ENCODE measurements at places on chromosomes 16 and 17.

DNA sequence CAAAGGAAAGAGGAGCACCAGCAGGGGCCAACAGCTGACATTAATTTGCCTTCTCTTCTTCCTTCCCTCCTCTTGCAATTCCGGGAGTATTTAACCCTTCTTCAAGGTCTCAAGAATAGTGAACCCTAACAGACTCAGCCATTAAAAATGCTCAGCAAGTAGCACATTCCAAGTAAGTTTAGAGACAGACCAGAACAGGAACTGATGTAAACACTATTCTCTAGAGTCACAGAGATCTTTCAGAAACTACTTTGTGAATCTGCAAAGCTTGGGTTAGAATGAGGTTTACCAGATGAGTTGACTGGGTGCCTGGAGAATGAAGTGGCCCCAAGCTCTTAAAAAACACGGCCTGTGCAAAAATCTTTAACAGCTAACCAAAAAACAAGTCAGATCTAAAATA, 50.9 kb downstream of the TEX2 start:
- no peak for DNase-seq

DNA sequence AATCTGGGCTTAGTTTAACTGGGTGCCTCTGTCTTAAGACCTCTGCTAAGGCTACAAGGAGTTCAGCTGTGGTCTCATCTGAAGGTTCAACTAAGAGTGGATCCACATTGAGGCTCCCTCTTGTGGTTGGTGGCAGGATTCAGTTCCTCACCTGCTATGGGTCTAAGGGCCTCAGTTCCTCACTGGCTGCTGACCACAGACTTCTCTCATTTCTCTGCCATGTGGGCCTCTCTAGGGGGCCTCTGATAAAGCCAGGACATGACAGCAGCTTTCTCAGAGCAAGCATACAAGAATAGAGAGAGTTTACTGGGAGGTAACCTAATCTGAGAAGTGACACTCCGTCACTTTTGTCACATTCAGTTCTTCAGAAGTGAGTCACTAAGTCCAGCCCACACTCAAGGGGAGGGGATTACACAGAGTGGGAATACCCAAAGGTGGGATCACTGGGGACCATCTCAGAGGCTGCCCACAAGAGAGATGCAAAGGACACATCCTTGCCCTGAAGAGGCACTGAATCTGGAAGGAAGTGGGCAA, 19.2 kb upstream of the ABAT start:
- no peak for DNase-seq

DNA sequence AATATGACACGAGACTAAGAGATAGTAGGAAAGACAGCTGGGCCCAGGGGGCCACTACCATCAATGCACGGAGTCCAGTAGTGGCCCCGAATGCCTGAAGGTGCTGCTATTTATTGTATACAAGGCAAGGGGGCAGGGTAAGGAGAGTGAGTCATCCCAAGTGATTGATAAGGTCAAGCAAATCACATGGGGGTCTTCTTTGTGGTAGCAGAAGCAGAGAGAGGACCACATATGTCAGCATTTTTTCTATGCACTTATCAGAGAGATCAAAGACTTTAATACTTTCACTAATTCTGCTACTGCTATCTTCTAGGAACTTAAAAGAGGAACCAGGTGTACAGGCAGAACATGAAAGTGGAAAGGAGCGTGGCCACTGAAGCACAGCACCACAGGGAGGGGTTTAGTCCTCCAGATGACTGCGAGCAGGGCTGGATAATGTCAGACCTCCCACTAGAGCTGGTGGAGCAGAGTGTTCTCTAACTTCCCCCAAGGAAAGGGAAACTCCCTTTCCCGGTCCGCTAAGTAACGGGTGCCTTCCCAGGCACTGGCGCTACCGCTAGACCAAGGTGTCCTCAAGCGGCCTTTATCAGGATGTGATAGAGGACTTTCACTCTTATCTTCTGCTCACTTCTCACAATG, 26.4 kb upstream of the ARL4D start:
- DNase-seq, result no peak

- no peak for DNase-seq
Observed at GRCh38 chr17:78430892-78431691, 52.6 kb downstream of the PGS1 start.

DNA sequence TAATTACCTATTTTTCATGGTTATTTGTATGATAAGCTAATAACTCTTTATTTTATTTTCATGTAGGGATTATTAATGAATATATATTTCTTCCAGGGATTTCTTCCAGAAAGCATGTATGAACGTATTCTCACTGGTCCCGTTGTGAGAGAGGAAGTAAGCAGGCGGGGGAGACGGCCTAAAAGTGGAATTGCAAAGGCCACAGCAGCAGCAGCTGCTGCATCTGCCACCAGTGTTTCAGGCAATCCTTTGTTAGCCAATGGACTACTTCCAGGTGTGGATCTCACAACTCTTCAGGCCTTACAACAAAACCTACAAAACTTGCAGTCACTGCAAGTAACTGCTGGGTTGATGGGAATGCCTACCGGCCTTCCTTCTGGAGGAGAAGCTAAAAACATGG, 110.3 kb upstream of the RBL2 start:
- DNase-seq, result no peak

DNA sequence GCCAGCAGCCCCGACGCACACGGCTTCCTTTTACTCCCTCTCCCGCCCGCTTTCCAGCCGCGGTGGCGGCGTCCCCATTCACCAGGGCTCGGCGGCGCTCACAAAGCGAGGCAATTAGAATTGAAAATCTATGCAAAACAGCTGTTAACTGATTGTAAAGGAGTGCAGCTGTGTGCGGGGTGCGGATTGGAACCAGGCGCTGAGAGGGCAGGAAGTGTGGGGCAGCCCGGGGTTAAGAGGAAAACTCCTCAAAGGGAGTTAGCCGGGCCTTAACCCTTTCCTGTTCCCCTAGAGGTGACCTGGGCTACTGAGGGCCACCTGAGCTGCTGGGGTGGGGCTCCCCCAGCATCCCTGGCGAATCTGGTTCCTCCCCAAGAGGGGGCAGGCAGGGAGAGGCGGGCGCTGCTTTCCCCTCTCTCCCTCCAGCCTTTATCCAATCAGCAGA, 5.8 kb upstream of the GSE1 start:
- DNase-seq, result no peak

GRCh38 chr16:22240023-22240710, 34.1 kb downstream of the EEF2K start:
- DNase-seq, result no peak

DNA sequence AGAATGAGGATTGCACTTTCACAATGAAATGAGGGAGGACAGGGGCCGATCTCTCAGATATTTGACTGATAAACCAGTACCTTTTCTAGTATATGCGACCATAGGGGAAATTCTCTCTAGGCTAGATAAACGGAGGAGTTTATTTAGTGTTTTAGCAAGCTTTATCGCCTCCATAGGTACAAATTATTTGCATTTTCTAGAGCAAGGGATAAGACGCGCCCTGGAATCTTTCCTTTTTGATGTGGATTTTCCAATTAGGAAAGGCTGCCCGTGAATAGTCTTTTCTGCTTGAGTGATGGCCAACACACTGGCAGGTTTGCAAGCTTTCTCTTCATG, 351 bp upstream of the GDPD1 start:
- DNase-seq, result no peak

- no peak for DNase-seq
Observed at GRCh38 chr17:61149862-61150362, 249.7 kb upstream of the TBX2 start.

GRCh38 chr16:80231888-80232287, 308.9 kb upstream of the DYNLRB2 start:
- no peak for DNase-seq

DNA sequence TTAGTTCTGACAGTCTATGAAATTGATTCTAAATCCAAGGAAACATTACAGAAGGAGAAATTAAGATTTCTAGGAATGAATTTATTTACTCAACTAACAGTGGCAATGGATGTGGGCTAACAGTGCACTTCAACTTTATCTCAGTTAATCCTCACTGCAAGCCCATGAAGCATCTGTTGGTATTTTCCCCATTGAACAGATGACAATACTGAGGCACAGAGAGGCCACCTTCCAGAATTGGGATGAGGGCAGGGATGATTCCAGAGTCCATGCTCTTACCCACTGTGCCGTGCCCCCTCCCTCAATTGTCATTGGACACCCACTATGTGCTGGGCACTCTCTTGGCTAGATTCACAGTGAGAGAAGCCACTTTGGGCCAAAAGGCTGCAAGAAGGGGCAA, 89.0 kb downstream of the XYLT1 start:
- no peak for DNase-seq

DNA sequence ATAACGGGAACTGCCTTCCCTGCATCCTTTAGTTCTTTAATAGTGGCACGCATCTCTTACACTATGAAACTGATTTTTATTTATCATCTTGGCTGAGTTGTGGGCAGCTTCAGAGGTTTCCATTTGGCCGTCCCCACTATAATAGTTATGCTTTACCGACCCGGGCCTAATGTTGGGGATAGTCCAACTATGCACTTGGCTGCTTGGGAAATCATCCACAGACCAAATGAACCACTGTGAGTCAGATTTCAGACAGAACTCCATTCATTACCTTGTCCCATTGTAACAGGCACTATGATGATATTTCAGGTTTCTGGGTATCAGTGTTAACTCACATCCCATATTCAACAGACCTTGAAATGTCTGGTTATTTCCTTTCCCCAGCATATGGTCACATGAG, 6.1 kb upstream of the SLFN5 start:
- DNase-seq, result no peak

DNA sequence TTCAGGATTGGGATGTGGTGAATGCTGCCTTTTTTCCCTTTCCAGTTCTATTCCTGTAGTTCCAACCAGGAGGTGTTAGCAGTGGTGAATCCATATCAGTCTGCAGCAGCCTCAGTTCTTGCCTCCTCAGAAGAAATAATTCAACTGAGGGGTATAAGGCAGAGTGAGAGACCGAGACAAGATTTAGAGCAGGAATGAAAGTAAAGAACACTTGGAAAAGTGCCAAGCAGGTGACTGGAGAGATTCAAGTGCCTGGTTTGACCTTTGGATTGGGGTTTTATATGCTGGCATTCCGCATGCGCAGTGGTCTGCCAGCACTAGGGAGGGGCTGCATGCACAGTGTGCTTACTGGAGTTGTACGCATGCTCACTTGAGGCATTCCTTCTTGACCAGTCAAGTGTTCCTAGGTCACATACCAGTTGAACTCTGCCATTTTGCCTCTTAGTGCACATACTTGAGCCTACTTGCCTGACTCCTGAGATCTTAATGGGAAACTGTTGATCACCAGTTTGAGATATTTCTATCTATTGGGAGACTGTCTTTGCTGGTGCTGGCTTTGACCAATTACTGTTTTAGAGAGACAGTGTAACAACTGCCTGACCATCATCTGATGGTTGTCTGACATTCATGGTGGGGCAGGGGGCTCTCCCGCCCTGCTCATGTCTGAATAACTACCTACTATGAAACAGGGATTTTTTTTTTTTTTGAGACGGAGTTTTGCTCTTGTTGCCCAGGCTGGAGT, 680 bp upstream of the CCL15 start:
- no peak for DNase-seq

DNA sequence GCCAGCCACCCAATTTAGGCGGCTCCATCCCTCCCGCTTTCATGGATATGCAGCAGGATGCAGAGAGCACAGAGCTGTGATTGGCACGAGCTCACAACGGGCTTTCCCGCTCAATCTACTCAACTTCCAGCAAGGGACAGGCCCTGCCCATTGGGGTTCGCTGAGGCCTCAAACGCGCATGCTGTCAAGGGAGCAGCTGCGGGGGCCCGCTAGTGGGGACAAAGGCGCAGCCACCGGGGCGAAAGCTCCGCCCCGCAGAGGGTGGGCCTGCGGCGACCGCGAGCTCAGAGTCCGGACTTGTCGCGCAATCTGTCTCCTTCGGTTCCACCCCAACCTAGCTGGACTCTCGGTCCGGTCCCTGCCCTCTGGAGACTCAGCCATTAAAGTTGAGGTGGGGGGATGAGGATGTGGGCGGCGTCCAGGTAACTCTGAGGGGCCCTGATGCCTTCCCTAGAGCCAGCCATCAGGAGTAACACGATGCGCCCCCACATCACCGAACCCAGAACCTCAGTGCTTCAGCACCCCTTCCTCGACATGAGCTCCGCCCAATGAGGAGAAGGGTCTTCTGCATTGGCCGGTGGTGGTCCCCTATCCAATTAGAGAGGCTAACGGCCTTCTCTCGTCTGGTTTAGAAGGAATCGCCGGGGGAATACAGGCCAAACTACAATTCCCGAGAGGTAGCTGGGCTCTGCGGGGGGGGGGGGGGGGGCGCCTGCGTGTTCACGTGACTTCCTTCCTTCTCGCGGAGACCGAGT, 489 bp upstream of the NFATC3 start:
- DNase-seq, result peak; percentile 99

- DNase-seq, result no peak
Observed at GRCh38 chr17:62737513-62737912, 70.6 kb downstream of the MARCHF10 start.

- no peak for DNase-seq
Observed at GRCh38 chr17:41695134-41695661, 6.5 kb downstream of the EIF1 start.

- peak; percentile 94 for DNase-seq
Observed at GRCh38 chr16:48607056-48607825, 2.7 kb downstream of the N4BP1 start.

GRCh38 chr16:3830625-3831254, 49.8 kb downstream of the CREBBP start:
- no peak for DNase-seq

GRCh38 chr17:68452724-68453290, 4.5 kb downstream of the WIPI1 start:
- no peak for DNase-seq

DNA sequence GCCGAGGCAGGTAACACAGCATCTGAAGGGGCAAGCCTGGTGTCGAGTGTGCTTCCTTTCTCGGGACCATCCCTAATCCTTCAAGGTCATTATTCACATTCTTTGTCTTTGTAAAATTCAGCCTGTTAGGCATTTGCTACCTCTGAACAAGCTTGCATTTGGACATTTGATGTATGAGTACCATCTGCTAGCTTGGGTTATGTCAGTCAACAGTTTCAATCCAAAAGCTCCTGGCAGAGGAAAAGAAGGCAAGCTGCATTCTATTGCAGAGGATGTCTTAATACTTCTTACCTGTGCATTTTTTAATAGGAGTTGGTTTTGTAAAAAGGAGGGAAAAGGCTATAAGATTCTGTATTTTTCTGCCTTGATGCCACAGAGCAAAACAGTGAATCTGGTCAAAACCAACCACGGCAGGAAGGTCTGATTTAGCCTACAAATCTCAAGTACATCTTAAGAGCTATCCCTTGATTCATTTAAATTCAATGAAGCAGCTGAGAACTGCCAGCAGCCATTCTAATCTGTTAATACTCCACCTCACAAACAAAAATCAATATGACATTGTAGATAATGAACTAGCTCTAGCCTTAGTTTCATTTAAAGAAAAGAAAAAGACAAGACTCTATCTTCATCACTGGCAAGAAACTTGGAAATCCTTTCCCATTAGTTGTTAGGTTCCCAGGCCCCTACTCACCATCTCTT, 39.0 kb downstream of the TEX2 start:
- DNase-seq, result no peak
